ENCODE measurements at places on chromosomes 1 and 21. TPM values are rescaled to one million over a fixed set of nuclear protein-coding genes. Genes with fewer than 3 reads are reported as not detected.

Gene HCRTR1
- polyA plus RNA-seq: not detected

DNA sequence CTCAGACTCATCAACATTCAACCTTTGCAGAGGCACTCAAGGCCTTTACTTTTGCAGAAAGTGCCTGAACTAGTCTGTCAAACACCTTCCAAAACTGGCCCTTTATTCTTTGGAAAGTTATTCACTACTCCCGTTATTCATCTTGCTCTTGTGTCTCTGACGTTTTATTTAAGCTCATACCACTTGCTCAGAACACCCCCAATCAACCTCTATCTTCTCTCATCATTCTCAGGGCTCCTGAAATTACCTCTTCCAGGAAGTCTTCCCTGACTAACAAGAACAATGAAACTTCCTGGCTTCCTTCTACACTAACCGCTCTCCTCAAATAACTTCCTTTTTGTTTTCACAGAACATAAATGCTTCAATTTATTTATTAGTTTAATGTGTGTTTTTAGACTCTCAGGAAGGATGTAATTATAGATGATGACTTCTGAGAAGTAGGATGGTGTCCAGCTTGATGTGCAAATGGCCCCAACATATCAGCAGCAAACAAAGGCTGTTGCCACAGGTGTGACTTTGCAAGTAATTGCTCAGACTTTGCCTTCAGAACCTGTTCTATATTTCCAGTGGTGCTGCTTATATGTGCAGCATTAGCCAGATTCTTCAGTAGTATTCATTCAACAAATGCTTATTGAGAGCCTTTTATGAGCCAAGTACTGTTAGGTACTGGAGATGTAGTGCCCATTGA, 22.8 kb upstream of the BATF3 start:
- DNase-seq: no peak

- no peak for DNase-seq
Observed at GRCh38 chr1:180948641-180949615, 36.2 kb downstream of the KIAA1614 start.

GRCh38 chr21:24272521-24272938, 1334.8 kb downstream of the MRPL39 start:
- DNase-seq: peak; percentile 79
